ENCODE measurements at places on chromosomes 12 and 14.

GRCh38 chr12:95796982-95797289 is 6.4 kb upstream of the NTN4 start:
- DNase-seq: no peak

DNA sequence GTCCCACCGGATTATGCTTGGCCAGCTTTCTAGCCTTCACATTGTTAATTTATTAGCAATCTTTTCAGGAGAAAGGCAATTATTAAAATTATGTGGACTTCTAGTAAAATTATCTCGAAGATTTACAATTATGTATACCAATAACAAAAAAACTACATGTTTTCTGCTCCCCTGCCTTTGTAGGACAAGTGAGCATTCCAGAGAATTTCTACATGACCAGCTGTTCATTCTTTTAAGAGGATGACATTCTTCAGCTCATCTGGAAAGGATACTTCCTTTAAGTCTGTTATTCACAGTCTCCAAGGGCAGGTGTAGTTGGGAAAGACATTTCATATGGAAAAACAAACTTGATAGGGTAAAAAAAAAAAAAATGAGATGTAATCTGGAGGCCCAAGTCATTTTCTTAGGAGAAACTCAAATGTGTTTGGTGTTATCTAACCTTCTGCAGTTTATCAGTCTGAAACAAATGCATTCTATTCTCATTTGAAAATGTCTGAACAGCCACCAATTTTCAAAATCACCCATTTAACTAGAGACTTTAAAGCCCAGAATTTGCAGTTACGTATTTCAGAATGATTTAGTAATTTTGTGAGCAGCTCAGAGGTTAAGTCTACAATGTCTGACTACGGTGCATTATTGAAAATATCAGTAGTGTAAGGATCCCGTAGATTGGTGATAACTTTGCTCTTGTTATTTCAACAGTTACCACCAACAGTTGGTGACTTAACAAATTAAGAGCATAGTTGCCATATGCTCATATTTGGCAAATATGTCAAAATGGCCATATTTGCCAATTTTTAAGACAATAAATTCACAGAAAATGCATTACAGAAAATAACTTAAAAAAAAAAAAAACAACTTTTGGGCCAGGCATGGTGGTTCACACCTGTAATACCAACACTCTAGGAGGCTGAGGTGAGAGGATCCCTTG is 1.8 kb upstream of the PHLDA1 start:
- DNase-seq: no peak

- no peak for DNase-seq
These were observed 187.1 kb downstream of the KITLG start for GRCh38 chr12:88393017-88393767.

DNA sequence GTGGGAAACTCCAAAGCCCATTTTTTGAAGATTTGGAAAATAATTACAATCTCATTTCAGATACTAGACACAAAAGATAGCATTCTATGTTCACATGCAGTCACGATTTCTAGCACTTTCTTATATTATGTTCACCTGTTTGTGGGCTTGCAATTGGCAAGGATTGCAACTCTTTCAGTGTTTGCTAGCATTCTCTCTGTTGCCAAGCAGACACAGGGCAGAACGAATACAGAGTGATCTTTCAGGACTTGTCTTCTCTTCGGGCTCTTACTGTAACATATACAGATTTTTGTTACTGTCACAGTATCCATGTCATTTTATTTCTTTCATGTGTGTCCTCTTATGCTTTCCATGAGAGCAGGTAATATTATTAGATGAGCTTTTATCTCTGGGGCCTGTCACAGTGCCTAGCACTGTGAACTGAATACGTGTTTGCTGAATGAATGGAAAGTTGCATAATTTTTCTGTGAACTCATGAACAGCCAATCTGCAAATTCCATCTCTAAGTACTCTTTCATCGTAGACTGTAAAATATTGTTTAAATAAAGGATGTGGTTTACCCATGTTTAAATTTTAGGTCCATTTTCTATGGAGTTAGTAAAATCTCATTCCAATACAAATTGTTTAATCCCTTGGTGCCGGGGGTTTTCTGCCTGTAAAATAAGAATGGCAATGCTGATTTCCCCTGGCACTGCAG is 105.1 kb downstream of the BMP4 start:
- DNase-seq: no peak

DNA sequence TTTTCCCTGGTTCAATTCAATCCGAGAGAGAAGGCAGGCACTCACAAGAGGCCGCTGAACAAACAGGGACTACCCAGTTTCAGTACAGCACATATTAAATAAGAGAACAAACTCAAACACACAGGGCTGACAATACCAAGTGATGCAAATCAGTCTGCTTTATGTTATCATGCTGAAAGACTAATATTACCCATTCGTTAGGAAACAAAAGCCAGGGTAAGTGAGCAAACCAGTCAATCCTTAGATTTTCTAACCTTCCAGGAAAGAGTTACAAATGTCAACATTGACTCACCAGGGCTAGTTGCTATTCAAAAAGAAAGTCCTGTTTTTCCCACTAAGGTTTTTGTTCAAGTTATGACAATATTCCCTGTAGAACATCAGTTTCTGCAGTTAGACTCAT is 246.2 kb downstream of the C12orf42 start:
- peak; percentile 23 for DNase-seq

- DNase-seq: no peak
These were observed 43.1 kb downstream of the SOX5 start for GRCh38 chr12:23906329-23906728.

DNA sequence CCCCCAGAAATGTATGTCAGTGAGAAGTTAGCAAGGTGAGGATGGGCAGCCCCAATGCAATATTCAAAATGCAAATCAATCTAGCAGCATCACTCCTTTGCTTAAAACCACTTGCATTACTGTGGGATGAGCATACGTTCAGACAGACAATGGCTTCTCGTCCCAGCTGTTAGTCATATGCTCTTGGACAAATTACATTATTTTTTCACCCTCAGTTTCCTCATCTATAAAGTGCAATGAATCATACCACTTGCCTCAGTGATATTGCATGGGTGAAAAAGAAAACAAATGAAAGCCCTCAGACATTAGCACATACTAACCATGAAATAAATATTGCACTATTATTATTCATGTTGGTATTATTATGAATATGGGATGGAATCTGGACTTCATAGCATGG is 132.3 kb downstream of the C12orf75 start:
- DNase-seq: no peak

GRCh38 chr12:107884769-107885694 is 110.5 kb downstream of the ASCL4 start:
- DNase-seq: peak; percentile 74

DNA sequence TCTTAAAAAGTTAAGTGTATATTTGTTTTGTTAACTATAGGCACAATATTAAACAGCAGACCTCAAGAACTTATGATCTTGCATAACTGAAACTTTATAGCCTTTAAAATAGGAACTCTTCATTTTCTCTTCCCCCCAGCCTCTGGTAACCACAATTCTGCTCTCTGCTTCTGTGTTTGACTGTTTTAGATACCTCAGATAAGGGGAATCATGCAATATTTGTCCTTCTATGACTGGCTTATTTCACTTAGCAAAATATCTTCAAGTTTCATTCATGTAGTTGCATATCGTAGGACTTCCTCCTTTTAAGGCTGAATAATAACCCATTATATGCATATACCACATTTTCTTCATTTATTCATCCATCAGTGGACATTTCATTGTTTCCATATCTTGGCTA is 131.3 kb downstream of the PTPRO start:
- no peak for DNase-seq

GRCh38 chr14:81772381-81772780 is 238.7 kb upstream of the SEL1L start:
- DNase-seq: no peak

DNA sequence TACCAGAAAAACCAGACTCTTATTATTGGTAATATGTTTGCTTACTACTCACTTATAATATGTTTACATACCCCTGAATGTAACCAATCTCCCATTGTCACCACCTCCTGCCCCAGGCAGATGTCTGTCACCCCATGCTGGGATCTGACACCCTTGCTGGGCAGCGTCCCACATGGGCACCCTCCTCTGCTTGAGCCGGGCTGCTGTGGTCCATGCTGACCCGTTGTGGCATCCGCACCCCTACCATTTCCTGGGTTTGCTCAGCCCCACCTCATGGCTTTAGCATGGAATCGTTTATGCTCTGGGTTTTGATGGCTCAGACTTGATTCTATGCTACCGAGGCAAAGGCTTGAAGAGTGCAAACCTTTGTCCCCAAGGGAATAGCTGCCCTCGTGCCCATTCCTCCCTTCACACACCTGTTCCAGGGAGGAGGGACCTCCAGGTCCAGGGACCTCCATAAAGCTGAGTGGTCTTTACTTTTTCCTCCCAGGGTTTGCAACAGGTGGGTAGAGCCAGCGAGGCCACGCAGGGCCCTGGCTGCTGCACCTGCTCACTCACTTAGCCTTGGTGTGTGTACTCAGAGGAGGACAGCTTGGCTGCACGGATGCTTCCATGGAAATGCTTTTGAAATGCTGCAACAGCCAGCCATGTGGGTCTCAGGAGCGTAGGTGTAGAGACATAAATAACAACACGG is 68.7 kb downstream of the PRMT8 start:
- DNase-seq: no peak

DNA sequence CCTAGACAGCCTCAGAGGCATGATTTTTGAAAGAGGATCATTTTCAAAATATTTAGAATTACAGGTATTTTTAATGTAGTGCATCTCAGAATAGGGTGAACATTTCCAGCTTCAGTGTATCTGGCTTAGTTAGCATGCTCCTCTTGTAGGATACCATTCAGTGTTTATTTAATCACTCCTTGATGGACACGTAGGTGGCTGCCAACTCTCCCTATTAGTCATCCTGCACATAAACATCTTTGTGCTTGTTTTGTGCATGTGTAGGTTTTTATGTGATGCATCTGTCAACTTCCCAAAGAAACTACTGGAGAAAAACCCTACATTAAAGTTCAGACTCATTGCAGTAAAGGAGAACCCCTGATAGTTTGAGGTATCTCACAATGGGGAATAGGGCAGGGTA is 52.5 kb upstream of the RBM19 start:
- DNase-seq: no peak

- no peak for DNase-seq
These were observed 32.0 kb upstream of the SOCS2 start for GRCh38 chr12:93540466-93540865.

DNA sequence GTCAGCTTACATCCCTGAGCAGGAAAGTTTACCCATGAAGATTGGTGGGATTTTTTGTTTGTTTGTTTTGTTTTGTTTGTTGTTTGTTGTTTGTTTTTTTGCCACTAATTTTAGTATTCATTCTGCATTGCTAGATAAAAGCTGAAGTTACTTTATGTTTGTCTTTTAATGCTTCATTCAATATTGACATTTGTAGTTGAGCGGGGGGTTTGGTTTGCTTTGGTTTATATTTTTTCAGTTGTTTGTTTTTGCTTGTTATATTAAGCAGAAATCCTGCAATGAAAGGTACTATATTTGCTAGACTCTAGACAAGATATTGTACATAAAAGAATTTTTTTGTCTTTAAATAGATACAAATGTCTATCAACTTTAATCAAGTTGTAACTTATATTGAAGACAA is 37.6 kb downstream of the CD9 start:
- DNase-seq: no peak

- DNase-seq: no peak
These were observed 70.0 kb downstream of the EPS8 start for GRCh38 chr12:15719230-15719629.

DNA sequence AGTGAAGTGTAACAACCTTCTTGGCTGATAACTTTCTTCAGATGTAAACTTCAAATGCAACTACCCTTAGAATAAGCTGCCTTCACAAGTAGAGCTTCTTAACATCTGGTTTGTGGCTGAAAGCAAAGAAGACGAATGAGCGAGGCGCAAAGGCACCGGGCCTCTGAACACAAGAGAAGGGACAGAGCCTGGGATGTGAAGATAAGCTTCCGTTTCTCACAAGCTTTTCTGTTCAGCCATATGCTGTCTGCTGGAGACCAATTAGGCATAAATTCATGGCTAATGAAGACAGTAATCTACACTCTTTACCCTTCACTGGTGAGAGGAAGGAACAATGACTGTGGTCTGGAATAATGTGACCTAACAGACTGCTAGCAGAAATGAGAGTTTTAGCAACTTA is 195.2 kb downstream of the ATXN7L3B start:
- DNase-seq: no peak

- no peak for DNase-seq
These were observed 22.3 kb upstream of the BDKRB1 start for GRCh38 chr14:96233661-96234060.

GRCh38 chr14:79596551-79596950 is 614.8 kb downstream of the DIO2 start:
- no peak for DNase-seq

DNA sequence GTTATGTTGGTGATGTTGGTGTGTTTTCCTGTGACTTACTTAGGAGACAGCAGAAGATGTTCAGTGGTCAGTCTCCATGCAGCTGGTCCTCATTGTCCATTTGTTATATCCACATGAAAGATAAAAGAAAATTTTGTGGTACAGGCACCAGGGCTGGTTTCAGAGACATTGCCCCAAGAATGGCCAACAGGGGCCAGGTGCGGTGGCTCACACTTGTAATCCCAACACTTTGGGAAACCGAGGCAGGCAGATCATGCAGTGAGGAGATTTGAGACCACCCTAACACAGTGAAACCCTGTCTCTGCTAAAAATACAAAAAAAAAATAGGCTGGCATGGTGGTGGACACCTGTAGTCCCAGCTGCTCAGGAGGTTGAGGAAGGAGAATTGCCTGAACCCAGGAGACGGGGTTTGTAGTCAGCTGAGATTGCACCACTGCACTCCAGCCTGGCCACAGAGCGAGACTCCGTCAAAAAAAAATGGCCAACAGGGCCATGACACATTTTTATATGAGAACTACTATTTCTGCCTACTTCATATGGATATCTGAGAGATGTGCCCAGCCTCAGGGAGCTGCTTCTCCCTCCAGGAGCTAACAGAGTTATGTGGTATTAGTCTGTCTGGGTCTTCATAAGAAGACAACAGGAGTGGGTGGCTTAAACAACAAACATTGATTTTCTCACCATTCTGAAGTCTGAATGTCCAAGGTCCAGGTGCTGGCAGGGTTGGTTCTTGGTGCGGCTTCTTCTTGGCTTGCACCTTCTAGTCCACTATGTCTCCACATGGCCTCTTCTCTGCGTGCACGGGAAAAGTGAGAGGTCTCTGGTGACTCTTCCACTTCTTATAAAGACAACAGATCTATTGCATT is 821.7 kb downstream of the TMEM121 start:
- DNase-seq: no peak

DNA sequence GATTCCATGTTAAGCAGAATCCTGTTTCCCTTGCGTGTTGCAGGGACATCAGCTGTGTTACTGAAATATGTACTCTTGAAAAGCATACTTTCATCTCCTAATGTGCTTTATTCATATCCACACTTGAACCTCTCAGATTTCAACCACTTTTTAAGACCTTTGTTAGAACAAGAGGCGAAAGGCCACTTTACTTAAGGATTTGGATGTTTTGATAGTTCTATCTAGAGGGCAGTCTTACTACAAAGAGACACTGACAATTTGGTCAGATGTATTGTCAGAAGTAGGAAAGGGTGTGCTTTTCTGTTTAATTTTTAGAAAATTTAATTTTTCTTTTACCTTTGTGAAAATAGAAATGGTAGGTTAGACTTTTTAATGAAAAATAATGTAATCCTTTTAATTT is 267.9 kb downstream of the TMTC2 start:
- no peak for DNase-seq

Data from T47D (cell line).